ENCODE measurements at places on chromosomes 7 and 10.

DNA sequence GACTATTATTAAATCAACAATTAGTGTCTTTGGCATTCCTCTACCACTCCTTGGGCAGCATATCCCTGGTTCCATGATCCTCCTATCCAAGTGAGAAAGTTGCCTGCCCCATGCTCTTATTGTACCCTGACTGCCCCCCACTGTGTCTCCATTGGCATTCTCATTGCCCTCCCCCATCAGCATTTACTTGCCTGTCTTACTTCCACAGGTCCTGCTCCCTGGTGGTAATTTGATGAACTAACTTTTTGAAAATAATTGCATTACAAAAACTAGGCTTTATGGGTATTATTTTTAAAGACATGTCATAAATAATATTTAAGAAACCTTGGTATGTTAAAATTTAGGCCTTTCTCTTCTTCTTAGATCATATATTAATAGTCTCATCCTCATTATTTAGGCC is 346.4 kb downstream of the PCLO start:
- DNase-seq, result no peak

- DNase-seq, result no peak
Measured at GRCh38 chr10:125128397-125129075, 31.8 kb downstream of the CTBP2 start.

- peak; percentile 81 for DNase-seq
Measured at GRCh38 chr7:117750612-117751563, 122.4 kb downstream of the CTTNBP2 start.

DNA sequence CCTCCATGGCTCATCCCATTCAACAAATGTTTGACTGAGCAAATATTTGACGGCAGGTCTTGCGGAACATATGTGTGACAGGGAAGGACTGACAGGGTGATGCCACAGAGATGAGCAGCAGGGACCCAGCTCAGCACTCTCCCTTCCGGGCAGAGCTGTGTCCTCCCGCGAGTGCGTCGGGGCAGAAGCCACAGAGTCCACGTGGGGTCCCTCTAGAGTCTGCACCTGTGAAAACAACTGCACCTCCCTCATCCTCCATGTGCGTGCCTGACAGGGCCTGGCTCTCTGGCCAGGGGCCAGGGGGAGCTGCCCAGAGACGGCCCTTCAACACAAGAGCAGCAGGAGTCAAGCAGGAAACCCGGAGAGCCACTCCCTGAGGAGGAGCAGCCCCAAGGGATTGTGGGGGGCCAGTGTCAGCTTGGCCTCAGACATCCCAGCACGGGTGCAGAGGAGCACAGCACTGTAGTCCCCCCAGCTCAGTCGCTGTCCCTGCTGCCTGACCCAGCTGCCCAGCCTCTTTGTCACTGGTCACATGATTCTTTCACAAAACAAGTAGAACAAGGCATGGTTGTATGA is 83.6 kb upstream of the TMEM72 start:
- no peak for DNase-seq

DNA sequence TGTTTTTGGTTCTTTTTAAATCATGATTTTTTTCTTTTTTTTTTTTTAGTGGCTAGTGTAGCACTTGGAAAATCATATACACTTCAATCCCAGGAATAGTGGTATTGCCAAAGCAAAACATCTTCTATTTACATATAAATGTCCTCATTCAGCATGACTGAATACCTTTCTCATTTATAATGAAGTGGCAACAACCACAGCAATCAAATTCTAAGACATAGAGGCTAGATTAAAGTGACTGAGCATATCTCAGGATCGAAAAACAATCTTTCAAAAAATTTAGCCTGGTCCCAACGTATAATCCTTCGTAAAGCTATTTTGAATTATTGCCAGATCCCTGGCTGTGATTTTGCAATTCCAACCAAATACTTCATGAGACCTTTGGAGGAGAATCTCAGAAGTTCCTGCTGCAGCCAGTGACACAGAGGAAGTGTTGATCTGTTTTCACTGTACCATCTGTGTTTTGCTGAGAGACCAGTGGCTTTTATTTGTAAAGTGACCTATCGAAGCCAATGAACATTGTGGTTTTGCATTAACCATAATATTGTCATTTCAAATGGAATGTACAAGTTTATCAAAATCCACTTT is 29.8 kb upstream of the SP8 start:
- DNase-seq, result no peak

DNA sequence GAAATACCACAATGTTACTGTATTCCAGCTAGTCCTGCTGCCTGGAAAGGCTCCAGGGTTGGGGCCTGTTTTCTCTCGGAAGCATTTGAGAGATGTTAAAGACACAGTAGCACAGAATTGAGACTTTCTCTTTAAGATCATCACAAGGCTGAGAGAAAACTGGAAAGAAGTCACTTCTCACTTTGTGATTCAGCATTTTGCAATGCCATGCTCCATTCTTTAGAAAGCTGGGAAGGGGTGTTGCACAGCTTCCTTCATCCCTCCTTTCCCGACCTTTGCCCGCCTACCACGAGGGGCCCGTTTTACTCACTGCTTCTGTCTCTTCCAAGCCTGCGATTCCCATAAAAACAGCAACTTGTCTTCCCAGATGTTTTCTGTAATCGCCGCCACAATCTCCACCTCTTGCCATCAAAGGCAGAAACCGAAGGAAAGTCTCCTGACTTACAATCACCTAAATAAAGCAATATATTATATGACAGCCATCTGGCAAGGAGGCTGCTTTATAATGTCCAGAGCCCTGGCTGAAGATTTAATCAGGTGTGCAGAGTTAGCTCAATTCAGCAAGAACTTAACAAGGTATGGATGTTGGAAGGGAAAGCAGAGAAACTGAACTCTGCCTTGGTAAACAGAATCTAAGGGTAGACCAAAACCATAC is 18.9 kb downstream of the NOD1 start:
- DNase-seq, result peak; percentile 42

DNA sequence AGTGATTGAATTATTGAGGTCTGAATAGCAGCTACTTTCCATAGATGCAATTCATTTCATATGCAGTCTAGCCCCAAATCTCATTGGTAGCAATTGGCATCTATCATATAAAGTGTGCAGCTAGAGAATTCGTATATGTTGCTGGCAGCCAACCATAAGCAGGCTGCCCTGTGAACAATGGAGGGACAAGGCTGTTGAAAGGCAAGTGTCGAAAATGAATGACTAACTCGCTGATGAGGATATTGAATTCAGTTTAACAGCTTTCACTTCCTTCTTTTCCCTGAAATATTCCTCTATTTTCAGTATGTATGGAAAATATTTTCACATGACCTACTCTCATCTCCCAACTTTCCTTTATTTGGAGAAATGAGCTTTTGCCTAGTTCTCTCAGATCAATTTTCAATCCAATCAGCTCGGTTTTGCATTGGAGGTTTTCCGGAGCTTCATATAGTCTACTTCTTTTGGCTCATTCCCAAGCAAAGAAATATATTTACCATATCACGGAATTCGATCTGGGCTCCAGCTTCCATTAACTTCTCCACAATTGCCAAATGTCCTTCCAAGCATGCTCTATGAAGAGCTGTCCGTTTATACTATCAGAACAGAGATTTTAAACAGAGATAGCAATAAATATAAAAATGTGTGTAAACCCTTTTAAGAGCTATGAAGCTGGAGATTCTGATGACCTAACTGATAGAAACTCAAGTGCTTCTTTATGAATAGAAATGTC is 3.5 kb downstream of the ANKRD1 start:
- peak; percentile 37 for DNase-seq

DNA sequence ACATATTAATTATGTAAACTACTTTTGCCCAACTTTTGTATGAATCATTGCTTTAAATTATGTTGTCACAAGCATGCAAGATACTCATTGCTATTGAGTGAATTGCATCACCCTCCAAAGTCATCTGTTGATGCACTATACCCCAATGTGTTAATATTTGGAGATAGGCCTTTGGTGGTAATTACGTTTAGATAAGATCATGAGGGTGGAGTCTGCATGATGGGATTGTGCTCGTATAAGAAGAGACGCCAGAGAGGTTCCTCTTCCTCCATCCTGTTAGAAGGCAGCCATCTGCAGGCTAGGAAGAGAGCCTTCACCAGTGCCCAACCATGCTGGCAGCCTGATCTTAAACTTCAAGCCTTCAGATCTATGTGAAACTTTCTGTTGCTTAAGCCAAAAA is 95.3 kb upstream of the MAGI2 start:
- DNase-seq, result peak; percentile 3

DNA sequence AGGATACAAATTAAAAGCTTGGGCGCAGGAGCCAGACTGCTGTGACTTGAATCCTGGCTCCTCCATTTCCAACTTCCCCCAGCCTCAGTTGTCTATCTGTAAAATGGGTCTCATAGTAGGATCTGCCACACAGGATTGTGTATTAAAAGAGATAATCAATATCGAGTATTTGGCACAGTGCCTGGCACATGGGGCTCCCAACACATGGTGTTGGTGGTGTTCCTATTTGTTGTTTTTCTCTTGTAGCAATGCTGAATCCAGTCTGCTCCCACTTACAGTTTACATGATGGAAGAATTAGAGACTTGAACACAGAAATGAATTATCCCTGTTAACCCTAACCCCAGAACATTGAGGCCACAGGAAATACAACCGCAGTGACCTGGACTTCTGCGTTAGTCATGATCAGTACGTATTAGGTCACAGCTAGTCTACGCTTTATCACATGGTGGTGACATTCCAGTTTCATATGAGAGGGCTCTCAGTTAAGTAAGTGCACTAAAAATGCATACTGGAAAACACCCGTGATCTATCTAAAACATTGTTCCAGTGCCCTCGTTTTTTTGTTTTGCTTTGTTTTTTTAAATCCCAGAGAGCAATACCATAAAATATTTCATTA is 169.5 kb upstream of the KLF14 start:
- DNase-seq, result no peak

- no peak for DNase-seq
Measured at GRCh38 chr7:28989211-28989980, 31.3 kb upstream of the TRIL start.

- DNase-seq, result no peak
Measured at GRCh38 chr10:123259791-123260190, 105.6 kb downstream of the BUB3 start.

DNA sequence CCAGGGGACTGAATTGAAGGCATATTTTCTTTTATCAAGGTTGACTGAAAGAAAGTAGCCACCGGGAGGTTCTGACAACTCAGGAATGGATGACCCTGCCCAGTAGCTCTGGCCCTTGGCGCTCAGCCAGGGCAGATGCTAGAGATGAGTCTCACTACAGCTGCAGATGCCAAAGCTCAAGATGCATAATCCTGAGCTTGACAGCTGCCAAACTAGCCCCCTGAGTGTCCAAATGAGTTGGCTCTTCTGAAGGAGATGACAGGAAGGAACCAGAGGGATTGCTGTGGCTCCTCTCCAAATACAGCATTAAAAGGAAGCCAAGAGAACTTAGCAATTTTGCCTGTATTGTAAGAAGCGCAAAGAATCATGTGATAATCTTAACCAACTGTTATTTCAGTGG is 78.4 kb downstream of the NXPH1 start:
- no peak for DNase-seq

- no peak for DNase-seq
Measured at GRCh38 chr10:54983255-54983654, 182.2 kb upstream of the PCDH15 start.

GRCh38 chr10:1114719-1115606 is 58.8 kb downstream of the WDR37 start:
- no peak for DNase-seq

- DNase-seq, result no peak
Measured at GRCh38 chr10:127986531-127987466, 79.9 kb downstream of the PTPRE start.

GRCh38 chr7:55381696-55382095 is 16.6 kb downstream of the LANCL2 start:
- DNase-seq, result no peak

- DNase-seq, result no peak
Measured at GRCh38 chr7:24130631-24131030, 153.4 kb upstream of the NPY start.

Measured in spinal cord (tissue), 10 donors.